ENCODE measurements at places on chromosomes 5 and 9. TPM values are rescaled to one million over a fixed set of nuclear protein-coding genes. Genes with fewer than 3 reads are reported as not detected.

DNA sequence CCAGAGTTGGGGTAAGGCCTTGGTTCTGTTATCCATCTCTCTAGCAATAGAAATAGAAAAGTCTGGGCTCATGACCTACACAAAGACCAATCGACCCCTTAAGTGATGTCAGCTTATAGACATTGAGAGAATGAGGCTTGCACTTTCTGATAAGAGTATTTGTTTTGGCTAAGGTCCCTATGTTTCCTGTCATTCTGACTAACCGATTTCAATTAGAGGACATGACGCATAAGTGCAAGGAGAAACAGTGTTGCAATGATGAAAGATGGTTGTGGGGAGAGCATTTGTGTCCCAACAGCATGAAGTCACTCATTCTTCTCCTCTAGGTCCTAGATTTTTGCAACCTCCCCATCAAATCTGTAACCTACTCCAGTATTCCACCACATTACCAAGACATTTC, 255.1 kb downstream of the MAT2B start:
- H3K27me3 ChIP-seq = no peaks in the 10 kb centered on the region
- DNase-seq = no peak
- H3K4me3 ChIP-seq = no peak overlapping the region
- H3K36me3 ChIP-seq = no peaks in the 10 kb centered on the region

GNG10 gene
- total RNA-seq = 17.1 TPM

DNA sequence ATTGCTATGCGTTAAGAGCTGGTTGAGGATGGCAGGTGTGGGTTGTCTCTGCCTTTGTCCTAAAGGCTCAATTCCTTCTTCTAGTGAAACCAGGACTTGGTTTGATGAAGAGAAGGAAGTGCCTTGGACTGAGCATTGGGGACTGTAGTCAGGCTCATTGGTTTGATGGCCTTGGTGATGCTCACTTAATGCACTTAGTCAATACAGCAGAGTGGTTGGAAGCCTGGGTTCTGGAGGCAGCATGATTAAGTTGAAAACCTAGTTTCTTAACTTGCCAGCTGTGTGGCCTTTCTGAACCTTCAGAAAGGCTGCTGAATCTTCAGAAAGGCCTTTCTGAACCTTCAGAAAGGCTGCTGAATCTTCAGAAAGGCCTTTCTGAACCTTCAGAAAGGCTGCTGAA, 52.4 kb downstream of the PTTG1 start:
- no peak overlapping the region for H3K27ac ChIP-seq
- H3K27me3 ChIP-seq = no peaks in the 10 kb centered on the region
- H3K4me1 ChIP-seq = no peaks in the 10 kb centered on the region
- H3K4me3 ChIP-seq = no peak overlapping the region

C5orf58 gene
- total RNA-seq = not detected

- H3K36me3 ChIP-seq = no peaks in the 10 kb centered on the region
- no peak for DNase-seq
- no peaks in the 10 kb centered on the region for H3K4me1 ChIP-seq
- H3K27ac ChIP-seq = no peak overlapping the region
Measured at GRCh38 chr9:13823026-13823425, 490.9 kb downstream of the NFIB start.

SPINK1 gene
- not detected for total RNA-seq

All from glutamatergic neuron (in vitro differentiated cells).